IgD-negative memory B cell (primary cell): ENCODE measurements at places on chromosomes 1 and 21. TPM values are rescaled to one million over a fixed set of nuclear protein-coding genes. Genes with fewer than 3 reads are reported as not detected.

Gene NUDT17
- 4.2 TPM for polyA plus RNA-seq

Gene PDZK1IP1
- 1.1 TPM for polyA plus RNA-seq

Gene OR2T29
- not detected for polyA plus RNA-seq

Gene APCS
- not detected for polyA plus RNA-seq

Gene PKP1
- polyA plus RNA-seq = not detected

Gene CA6
- polyA plus RNA-seq = not detected

Gene CNTN2
- polyA plus RNA-seq = not detected

Gene CCSAP
- 2.2 TPM for polyA plus RNA-seq

Gene ITLN2
- not detected for polyA plus RNA-seq

Gene ILDR2
- not detected for polyA plus RNA-seq

Gene S100A7
- not detected for polyA plus RNA-seq

Gene IGSF5
- not detected for polyA plus RNA-seq

Gene LCK
- polyA plus RNA-seq = 80.5 TPM

Gene SASS6
- polyA plus RNA-seq = 3.6 TPM

Gene NR1I3
- not detected for polyA plus RNA-seq

Gene SPATA45
- polyA plus RNA-seq = 0.80 TPM

Gene IFNLR1
- polyA plus RNA-seq = 11.5 TPM

Gene KRTAP19-3
- not detected for polyA plus RNA-seq

Gene RCAN3
- 36.1 TPM for polyA plus RNA-seq

Gene MRPL39
- polyA plus RNA-seq = 36.8 TPM
